ENCODE measurements at places on chromosomes 12 and 14.

DNA sequence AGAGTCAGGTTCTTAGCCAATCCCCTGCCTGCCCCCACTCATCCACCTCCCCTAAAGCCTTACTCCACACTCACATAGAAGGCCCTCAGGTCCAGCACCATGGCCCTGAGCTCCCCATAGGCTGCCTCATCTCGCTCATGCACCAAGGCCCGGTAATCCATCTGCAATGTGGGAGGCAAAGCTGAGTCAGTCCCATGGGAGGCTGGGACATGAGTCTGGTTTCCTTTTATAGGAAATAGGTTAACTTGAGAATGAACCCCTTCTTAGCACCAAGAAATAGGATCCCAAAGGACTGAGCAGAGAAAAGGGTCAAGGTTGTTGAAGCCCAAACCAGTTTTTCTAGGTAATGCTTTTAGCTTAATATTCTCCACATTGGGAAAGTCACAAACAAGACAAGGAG, 2.1 kb upstream of the EMC9 start:
- DNase-seq: no peak

- DNase-seq: no peak
Measured at GRCh38 chr12:9851050-9851449, 18.1 kb downstream of the CLEC2B start.

DNA sequence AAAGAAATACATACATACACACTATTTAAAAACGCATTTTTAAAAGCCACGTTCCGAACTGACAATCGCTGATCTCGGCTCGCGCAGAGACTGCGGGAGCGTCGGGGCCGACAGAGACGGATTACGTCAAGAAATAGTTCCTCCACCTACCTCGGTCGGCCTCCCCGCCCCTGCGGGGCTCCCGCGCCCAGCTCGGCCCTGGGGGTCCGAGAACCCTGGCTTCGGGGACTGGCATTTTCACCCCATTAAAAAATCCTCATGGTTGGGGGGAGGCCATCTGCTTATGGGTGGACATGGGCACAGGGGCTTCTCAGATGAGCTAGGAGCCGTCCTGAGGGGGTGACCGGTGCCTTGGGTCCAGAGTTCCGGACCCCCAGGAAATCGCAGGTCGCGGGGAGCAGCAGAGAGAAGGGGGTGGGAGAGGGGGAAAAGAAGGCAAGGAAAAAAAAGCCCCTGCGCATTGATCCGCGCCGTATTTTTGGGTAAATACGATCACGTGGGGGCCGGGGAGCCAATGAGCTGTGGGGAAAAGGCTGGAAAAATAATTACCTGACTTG, 324 bp upstream of the HOXC9 start:
- DNase-seq: peak; percentile 52

DNA sequence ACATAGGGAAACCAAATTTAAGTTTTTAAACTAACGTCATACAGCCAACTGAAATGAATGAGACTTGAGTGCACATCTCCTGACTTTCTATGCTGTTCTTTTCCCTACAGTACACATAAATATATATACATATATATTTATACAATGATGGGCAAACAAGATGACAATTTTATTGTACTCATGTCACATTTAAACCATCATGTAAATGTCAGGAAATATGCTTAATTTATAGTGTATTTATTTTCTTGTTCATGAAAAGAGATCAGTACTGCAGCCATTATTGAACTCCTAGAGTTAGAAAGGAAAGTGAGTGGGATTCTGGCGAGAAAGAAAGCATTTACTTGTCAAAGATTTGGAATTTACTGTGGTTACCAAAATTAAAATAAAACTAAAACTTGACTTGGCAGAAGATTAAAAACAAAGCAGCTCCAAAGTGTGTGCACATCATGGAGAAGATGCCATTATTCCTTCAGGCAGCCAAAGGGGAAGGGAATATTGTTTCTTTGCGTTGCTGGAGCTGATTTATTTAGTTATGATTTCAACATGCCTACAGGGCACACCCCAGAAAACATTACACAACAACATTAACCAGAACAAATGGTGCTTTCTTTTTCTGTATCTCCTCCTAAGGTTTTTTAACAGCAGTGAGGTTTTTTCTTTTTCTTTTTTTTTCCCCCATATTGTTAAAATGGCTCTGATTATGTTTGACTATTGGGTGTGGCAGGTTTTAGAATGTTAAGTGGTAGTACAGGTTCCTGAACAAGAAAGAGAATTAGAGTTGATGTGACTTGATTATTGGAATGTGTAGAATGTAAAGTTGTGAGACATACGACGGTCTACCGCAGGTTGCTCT, 144.6 kb downstream of the RAD51B start:
- DNase-seq: no peak

- no peak for DNase-seq
Measured at GRCh38 chr14:104105822-104106470, 20.4 kb downstream of the ASPG start.

DNA sequence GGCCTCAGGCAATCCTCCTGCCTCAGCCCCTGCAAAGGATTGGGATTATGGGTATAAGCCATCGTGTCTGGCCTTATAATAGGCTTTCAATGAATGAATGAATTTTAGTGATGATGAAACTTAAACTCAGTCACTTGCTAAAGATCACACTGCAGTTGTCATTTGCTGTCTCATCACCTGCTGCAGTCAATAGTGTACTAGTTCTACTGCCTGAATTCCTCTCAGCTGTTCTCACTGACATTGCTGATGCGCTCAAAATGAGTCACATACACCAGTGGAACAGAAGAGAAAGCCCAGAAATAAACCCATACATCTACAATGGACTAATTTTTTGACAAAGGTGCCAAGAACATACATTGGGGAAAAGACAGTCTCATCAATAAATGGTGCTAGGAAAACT, 5.6 kb upstream of the SYNJ2BP start:
- no peak for DNase-seq

DNA sequence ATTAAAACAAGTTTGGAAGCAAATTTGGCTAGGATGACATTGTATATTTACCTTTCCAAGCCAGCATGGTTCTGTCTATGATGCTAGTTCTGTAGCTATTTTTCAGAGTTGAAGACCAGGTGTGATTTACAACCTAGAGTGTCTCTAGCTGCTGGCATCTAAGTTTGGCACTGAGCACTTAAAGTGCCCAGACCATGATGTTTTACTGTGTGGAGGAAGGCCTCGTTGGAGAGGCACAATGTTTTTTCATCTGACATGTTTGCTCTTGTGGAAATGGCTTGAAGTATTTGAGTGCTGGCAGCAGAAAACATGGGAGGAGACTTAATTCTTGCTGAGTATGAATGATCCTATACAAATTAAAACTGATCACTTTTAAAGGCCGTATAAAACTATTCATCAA, 13.0 kb upstream of the C12orf71 start:
- DNase-seq: no peak

DNA sequence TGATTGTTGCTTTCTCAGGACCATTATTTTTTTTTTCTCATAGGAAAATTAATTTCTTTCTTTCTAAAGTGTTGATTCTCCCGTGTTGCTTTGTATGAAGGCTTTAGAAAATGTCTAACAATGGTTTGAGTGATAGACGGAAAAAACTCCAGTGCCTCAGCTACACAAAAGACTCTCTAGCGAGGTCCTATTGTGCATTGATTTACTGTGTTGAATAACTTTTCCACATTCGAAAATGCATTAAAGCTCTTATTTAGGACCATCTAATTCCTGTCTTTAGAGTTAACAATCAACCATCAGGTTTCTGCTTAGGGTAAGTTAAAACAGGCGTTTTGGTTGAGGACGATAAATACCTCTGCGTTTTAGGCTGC, 99.6 kb downstream of the PTPN11 start:
- DNase-seq: no peak

DNA sequence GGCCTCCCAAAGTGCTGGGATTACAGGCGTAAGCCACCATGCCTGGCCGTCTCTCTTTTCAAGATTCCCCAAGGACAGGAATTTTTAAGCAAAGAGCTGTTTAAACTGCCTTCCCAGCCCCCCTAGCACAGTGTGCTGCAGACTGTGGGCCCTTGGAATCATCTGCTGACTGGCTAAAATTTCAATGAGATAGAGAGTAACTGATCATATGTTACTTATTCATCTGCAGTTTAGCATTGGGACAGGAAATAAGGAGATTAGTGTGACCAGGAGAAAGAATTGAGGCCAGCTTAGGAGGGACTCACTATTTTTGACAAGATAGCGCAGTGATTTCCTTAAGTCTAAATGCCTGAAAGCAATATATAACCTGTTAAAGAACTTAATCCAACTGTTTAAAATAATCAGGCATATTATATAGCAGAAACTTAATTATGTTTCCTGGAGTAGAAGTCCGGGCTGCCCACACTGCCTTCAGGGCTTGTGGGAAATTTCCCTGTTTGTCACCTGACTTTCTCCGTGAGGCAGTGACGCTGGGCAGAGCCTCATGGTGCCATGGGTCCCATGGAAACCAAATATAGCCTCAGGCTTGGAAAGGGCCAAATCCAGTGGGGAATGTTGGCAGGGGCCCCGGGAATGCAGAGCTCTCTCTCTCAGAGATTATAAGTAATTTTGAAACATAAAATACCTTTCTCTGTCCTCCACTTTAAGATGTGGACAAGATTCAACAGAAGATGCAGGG, 22.8 kb upstream of the CEBPE start:
- DNase-seq: peak; percentile 18

DNA sequence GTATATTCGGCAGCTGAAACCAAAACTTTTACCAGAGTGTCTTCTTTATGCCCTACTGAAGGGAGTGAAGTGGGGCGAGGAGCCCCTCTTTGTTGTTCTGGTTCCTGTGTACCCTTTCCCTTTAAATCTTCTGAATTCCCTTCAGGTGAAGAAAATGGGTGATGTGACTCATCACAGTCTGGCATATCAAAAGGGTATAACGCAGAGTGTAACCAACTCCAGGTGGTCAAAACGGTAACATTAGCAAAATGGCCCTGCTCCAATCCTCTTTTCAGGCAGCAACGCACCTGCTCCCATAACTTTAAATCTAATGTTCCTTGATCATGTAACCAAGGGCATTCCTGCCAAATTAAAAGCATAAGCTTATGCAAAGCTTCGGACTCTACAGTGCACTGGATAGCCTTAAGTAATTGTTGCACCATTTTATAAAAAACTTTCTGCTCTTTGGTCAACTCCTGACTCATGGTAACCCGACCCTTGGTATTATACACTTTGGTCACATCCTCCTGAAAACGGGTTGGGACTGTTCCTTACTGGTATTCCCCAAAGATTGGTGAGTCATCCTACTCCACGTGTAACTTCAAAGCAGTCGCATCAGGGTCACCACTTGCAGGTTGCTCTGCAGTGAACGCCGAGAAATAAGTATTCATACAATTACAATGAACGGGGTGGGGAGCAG, 83.1 kb downstream of the KCNMB4 start:
- DNase-seq: no peak

DNA sequence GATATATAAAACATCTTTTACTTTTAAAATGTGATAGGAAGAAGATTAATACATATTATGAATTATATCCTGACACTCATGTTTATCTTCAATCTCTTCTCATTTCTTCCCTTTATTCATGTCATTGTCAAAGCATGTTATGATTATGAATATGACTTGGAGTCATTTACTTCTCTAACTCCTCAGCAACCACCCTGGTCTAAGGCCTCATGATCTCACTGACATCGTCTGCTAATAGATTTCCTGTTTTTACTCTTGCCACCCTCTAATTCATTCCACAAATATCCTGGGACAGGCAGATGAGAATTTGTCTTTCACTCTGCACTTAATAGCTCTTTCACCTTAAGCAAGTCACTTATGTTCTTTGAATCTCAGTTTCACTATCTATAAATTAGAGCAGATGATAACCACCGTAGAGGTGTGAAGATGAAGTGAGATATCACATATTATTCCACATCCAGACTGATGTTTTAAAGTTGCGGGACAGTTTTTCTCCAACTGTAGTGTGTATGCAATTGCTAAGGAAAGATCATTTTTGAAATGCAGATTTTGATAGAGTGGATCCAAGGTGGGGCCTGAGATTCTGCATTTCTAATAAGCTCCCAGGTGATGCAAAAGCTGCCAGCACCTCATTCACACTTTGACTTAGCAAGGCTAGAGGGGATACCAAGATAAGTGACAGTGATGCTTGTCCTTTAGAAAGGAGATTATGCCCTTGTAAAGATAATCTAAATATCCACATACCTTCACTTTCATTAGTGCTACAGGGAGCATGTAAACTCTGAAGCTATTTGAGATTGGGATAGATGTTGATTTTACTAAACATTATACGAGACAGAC, 3.3 kb upstream of the IAPP start:
- DNase-seq: no peak

DNA sequence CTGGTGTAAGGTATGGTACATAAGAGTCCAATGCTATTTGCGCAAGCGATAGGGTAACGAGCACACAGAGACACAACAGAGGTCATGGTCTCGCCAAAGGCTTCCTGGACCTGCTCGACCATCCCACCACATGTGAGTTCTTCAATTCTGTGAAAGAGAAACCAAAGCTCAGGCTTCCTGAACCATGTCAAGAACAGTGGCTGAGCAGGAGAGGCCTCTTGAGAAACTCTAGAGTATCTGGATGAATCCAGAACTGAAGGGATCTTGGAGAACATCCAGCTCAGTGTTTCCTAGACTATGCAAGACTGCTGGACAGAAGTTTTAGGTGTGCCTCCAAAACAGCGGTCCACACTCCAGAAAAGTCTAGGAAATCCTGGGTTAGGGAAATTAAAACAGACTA, 114.5 kb downstream of the TRAFD1 start:
- no peak for DNase-seq

- no peak for DNase-seq
Measured at GRCh38 chr12:70645494-70646317, 8.5 kb upstream of the PTPRB start.

All from brain (organoid and tissue), 16 donors.